ENCODE measurements at places on chromosomes 7 and 10.
A peak's percentile ranks its signal among the peaks of the same experiment; 100 is the strongest.

- no peak for DNase-seq
These were observed 37.3 kb upstream of the TMEM248 start for GRCh38 chr7:66883716-66884115.

DNA sequence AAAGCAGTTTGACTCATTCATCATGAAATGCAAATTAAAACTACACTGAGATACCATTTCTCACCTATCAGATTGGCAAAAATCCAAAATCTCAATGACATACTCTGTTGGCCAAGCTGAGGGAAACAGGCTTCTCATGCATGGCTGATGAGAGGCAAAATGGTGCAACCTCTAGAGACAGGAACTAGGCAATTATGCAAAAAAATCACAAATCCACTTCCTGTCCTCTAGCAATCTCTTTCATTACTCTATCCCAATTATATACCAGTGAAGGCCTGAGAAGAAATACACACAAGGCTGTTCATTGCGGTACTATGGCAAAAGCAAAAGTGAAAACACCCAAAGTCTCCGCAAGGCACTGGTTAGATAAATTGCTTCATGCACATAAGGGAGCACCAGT, 25.9 kb upstream of the PTPRN2 start:
- no peak for DNase-seq

GRCh38 chr7:54992871-54993475, 25.8 kb upstream of the EGFR start:
- no peak for DNase-seq

GRCh38 chr10:3380406-3381050, 207.9 kb upstream of the PITRM1 start:
- no peak for DNase-seq

DNA sequence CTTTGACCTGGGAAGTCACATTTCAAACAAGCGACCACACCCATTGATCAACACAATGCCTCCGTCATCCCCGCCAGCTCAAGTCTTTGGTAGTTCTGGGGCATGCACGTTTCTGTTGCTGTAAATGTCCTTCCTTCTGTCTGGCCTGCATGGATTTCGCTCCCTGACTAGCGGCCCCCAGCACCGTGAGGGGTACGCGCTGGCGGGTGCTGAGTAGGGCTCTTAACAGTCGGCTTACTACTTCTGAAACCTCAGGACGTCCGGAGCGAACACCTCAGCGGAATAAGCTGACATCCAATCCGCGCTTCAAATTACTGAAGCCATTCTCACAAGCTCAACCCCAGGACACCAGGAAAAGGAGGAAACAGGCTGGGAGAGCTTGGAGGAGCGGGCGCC, 505 bp downstream of the NUDCD3 start:
- DNase-seq = peak; percentile 56

GRCh38 chr7:91357901-91358300, 93.7 kb downstream of the FZD1 start:
- no peak for DNase-seq

All from CD4-positive, alpha-beta T cell treated with Interleukin-10 for 1 hour (primary cell).